Heart left ventricle (tissue), 16 donors: ENCODE measurements at places on chromosomes 16 and 17. TPM values are rescaled to one million over a fixed set of nuclear protein-coding genes. Genes with fewer than 3 reads are reported as not detected.

- no peak for DNase-seq
Observed at GRCh38 chr17:77120868-77121267, 19.9 kb upstream of the SEC14L1 start.

Gene ADGRG3
- total RNA-seq: 0.75 TPM

Gene BFAR
- total RNA-seq: 37.9 TPM

Gene CEP295NL
- total RNA-seq: 0.46 TPM

GRCh38 chr16:48435906-48436305 is 50.7 kb upstream of the SIAH1 start:
- no peak for DNase-seq

DNA sequence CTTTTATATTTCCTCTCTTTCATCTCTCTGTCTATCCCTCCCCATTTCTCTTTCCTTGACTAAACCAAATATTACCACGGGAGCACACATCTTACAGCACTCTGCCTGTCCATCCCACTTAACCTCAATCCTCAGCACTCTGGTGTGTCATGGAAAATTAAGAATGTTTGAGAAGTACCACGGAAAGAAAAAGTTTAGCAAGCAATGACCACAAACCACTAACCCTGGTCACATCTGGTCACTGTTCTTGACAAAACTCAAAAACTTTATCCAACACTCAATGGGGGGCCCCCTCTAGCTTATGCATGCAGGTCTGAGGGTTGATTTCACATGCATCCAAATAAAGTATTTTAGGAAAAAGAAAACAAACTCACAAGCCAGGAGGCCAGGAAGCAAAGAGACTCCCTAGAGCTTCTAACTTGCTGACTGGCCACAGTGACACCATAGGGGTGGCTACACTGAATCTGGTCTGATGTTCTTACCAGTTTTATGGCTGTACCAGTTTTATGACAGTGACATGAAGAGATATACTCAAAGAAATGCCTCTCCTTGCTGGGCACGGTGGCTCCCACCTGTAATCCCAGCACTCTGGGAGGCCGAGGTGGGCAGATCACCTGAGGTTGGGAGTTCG is 229.2 kb downstream of the STX8 start:
- no peak for DNase-seq

GRCh38 chr16:48201515-48202201 is 42.4 kb upstream of the LONP2 start:
- no peak for DNase-seq

DNA sequence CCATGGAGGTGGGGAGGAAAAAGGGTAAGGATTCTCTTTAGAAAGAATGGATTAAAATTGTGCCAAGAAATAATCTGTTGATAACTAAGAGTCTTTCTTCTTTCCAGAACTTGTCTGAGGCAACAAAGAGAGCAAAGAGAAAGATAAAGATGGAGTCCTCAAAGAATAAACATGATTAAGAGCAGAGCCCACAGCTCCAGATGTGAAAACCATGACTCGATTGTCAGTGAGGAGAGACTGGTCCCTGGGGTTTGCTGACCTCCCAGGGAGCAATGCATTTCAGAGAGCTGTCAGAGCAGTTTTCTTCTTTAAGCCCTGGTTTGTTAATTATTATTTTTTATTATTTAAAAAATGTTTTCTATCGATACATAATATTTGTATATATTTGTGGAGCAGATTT is 74.6 kb downstream of the TMEM100 start:
- no peak for DNase-seq

- no peak for DNase-seq
Observed at GRCh38 chr17:59505610-59506276, 59.7 kb upstream of the DHX40 start.

Gene SLC13A2
- not detected for total RNA-seq

GRCh38 chr16:11535494-11535893 is 51.2 kb downstream of the LITAF start:
- DNase-seq: no peak

DNA sequence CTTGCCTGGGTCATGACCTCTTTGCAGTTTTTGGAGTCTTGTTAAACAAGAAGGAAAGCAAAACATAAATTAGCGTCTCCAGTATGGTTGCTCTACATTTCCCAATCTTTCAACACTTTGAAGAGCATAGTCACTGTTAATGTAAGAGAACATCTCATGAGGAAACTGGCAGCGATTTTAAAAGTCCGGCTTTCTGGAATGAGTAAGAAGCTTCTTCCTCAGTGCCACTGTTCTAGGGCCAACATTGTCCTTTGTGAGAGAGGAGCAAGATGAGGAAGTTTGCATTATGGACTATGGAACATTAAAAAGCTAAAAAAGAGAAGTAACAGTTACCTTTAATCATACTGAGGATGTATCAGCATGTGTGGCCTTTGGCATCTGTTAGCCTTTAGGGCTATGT is 73.1 kb downstream of the WNT3 start:
- no peak for DNase-seq

Gene PMP22
- total RNA-seq: 242 TPM

Gene COX6A2
- 1,115 TPM for total RNA-seq

GRCh38 chr17:35708149-35708548 is 23.3 kb upstream of the RASL10B start:
- no peak for DNase-seq

DNA sequence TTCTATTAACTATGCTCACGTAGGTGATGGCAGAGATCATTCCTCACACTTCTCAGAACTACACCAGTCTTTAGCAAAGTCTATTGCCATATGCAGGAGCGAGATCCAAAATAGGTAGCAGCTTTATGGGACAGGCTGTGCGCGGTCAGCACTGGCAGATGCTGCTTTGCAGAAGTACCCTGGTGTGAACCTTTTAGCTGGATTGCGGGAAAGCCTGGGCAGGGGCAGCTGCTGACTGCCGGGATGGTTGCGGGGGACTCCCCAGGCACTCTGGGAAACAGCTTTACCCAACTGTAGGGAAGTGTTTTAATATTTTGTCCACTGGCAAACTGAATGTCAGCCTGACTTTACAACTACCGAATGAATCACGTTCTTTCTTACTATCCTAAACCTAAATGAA is 251.3 kb downstream of the HS3ST3A1 start:
- no peak for DNase-seq

DNA sequence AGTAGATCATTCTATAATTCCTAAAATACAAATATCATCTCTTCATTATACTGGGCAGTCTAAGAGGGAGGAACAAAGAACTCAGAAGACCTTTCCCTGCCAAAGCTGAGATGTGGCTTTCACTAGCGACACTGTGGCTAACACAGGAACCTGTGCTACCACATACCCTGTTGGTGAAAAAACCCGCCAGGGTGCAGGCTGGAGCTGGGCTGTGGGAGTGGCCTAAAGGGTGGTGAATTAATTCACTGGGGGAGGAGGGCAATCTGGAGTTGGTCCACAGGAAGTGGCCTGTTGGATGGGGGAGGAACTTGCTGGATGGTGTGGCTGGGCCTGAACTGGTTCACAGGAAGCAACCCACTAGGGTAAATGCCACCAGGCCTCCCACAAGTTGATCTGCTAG is 7.4 kb downstream of the ZNF594 start:
- DNase-seq: no peak

DNA sequence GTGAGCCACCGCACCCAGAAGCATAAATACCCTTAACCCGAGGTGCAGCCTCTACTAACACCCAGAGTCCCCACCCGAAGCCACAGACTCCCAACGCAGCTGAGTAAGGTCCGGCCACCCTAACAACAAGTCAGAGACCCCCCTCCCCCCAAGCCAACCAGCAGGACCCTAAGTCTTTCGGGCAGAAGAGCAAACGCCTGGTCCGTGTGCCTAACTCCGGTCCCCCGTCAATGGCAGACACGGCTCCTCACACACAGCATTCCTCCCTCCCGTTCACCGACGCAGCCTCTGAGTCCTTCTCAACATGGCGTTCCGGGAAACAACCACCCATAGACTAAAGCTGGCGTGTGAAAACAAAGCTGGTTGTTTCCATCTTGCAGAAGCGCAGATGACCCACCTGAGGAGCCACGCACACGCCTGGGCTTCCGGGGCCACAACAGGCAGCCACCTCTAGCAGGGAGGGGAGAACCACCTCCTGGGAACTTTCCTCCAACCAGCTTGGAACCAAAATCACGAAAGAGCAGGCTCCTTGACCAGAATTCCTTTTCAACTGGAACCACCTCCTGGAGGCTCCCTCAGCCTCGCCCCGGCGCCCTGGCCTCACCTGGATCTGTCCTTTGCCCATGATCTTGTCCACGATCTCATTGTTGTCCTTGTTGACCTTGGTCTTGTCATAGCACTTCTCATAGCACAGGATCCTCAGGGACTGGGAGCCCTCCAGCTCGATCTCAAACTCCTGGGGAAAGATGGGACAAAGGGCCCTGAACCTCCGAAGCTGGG is 52.7 kb downstream of the TIMM22 start:
- no peak for DNase-seq

Gene KCNH4
- 0.16 TPM for total RNA-seq

Gene NPTX1
- total RNA-seq: 0.12 TPM

GRCh38 chr17:41116297-41116696 is 1.9 kb downstream of the KRTAP4-11 start:
- DNase-seq: no peak

GRCh38 chr17:72397687-72398086 is 276.9 kb downstream of the SOX9 start:
- DNase-seq: no peak

DNA sequence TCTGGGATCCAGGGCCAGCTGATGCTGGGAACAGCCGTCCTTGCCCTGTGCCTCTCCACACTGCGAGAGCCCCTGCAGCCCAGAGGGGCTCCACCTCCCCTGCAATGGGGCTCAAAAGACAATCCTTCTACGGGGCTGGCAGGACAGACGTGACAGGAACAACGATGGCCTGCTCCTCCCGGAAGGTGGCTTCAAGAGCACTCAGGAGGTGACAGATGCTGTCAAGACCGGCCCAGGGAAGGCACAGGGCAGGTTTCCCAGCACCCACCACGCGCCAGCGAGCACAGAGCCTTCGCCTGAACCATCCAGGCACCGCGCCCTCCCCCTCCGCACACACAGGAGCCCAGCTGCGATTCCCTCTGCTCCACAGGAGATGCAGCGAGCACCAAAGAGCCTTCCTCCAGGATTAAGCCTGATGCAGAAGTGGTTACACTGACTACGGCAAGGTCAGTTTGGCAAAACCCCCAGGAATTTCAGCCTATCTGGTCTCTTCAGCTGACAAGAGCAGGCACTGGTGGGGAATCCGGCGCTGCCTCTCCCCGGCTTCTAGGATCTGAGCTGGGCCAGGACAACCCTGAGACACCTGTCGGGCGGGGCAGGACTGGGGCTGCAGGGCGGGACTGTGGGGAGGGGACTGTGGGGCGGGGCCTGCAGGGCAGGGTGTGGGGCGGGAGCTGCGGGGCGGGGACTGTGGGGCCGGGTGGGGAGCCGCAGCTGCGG is 103.4 kb downstream of the ZNF778 start:
- DNase-seq: peak; percentile 76

DNA sequence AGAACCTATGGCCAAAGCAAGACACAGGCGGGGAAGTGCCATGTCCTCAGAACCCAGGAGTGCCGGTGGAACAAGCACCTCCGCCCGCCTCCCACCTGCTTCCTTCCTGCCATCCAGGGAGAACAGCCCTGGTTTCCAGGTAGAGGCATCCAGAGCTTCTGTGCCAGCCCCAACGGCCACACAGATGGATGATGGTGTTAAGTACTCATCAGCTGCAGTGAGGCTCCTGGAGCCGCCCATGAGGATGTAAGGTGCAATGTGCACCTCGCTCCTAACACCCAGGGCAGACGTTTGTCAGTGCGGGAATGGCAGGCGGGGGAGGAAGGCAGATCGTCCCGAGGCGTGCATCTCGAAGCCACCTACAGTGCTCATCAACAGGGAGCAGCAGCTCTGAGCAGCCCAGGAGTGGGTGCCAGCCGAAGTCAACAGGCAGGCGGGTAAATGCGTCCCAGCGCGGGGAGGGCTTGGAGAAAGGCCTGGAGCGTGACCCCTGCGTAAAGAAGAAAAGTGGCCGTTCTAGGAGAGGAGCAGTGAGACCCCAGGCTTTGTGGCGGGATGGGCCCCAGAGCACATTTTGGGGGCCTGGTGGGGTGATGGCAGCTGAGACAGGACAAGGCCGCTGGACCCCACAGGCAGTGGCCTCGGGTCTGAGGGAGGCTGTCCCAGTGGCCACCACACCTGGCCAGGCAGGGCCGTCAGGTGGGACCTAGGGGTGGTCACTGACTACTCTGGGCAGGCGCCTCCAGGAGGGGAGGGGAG is 46.1 kb upstream of the ACSF3 start:
- peak; percentile 16 for DNase-seq

GRCh38 chr17:73658821-73659515 is 14.7 kb upstream of the SDK2 start:
- DNase-seq: no peak

DNA sequence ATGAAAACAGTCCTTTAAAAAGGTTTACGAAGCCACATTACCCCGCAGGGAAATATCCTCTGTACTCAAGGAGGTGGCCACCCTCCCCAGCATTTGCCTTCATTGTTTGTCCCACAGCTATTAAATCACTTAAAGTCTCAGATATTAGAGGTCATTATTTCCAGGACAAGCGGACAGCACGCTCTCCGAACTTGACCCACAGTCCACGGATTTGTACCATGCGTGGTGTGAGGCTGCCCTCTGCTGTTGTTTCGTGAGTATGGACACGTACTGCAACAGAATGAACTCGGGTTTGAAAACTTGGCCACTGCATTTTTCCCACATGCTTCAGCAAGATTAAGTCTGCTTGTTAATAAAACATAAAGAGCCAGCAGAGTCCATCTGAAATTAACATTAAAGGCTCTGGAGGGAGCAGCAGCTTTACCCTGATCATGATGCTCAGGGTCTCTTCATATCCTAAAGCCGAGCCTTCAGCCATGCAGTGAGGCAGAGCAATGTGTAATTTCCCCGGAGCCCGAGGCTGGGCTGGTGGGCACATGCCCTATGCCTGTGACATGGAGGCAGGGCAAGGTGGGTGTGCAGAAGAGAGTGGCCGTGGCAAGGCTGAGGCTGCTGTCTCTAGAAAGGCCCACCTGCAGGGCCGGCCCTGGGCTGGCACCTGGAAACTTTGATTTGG is 19.7 kb downstream of the MEAK7 start:
- DNase-seq: peak; percentile 67

Gene TNFRSF17
- total RNA-seq: not detected
